ENCODE measurements at places on chromosomes 6 and 20.

DNA sequence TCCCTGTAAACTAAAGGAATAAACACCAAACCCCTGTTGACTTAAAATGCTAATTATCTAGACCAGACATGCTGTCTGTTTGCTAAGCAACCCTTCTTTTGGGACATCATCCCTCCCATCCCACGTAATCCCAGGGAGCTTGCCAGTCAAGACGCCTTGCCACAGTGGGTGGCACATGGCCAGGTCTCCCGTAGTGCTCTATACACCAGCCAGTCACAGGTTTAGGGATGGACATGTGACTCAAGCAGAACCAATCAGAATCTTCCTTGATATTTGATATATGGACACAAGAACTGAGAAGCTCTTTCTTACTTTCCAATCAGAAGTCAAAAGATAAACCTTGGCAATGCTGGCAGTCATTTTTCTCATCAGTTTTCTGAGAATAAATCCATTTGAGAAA lies 60.0 kb downstream of the CNKSR3 start:
- no peak for DNase-seq
- peaks cover 19% of the 10 kb centered on the region for H3K4me1 ChIP-seq
- H3K4me3 ChIP-seq: no peak overlapping the region

DNA sequence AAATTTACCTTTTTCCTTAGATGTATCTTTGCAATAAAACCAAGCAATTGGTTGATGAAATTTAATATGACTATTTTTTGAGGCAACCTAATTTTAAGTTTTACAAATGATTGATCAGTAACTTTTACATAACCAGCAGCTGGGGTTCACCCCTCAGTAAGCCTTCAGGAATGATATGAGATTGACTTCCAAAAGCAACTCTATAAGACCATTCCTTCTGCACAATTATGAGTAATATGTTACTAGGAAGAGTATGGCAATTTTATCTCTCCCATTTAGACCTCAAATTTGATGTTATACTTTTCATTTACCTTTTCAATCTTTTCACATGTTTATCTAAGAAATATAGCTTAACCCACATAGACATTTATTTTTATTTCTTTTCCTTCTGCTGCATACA lies 1546.3 kb downstream of the HACE1 start:
- H3K36me3 ChIP-seq: no peaks in the 10 kb centered on the region
- no peaks in the 10 kb centered on the region for H3K4me1 ChIP-seq

DNA sequence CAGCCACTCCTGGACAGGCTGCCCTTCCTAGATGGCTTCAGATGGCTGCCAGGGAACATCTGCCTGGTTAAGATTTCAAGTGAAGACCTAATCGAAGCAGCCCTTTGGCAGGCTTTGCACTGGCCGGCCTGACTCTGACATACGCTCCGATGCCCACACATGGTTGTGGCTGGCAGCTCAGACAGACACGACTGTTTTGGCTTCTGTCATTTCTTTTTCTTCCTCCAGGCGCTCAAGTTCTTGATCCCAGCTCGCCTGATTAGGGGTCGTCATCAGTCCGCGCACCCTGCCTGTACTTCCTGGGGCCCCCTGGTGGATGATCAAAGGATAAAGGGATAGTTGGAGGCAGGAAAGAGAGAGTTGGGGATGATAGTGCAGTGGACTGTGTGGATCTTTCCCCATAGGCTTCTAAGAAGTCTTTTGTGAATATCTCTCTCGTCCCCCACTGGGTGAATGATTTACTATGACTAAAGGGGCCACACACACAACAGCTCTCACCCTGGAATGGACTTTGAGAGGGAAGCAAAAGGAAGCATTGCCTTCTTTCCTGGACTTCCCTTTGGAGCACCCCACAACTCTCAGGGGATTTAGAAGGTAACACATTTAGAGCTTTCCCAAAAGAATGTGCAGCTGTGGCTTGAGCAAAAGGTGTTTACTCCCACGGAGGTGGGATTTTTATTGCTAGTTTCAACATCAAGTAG lies 21.4 kb upstream of the TRAM2 start:
- no peak overlapping the region for H3K27ac ChIP-seq
- H3K27me3 ChIP-seq: no peaks in the 10 kb centered on the region
- no peaks in the 10 kb centered on the region for H3K4me1 ChIP-seq
- no peaks in the 10 kb centered on the region for H3K36me3 ChIP-seq
- no peak overlapping the region for H3K4me3 ChIP-seq

GRCh38 chr6:168619560-168620314 lies 178.8 kb downstream of the SMOC2 start:
- no peak overlapping the region for H3K27ac ChIP-seq
- no peaks in the 10 kb centered on the region for H3K36me3 ChIP-seq
- DNase-seq: peak; percentile 31
- peaks cover 8% of the 10 kb centered on the region for H3K4me1 ChIP-seq
- H3K27me3 ChIP-seq: peaks cover 3% of the 10 kb centered on the region

DNA sequence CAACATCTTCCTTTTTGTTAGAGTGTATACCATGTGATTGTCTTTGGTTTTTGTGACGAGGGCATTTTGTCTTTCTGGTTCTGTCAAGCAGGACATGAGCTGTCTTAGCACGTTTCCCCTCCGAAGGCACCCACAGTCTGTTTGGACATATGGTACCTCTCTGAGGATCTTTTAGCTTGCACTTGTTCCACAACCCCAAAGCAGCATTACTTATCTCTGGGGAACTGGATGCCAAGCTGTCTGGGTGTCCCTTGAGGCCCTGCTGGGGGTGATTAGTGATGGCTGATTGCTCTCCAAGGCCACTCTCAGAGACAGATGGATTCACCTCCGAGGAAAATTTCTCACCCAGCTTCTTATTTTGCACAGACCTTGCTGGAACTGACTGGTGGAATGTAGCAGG lies 445.0 kb upstream of the CHD6 start:
- no peak for DNase-seq
- peaks cover 7% of the 10 kb centered on the region for H3K27me3 ChIP-seq
- no peak overlapping the region for H3K27ac ChIP-seq
- no peaks in the 10 kb centered on the region for H3K4me1 ChIP-seq

GRCh38 chr6:57013521-57013926 lies 33.0 kb upstream of the KIAA1586 start:
- H3K27ac ChIP-seq: no peak overlapping the region
- no peaks in the 10 kb centered on the region for H3K27me3 ChIP-seq
- no peaks in the 10 kb centered on the region for H3K36me3 ChIP-seq
- H3K4me1 ChIP-seq: no peaks in the 10 kb centered on the region
- DNase-seq: no peak

DNA sequence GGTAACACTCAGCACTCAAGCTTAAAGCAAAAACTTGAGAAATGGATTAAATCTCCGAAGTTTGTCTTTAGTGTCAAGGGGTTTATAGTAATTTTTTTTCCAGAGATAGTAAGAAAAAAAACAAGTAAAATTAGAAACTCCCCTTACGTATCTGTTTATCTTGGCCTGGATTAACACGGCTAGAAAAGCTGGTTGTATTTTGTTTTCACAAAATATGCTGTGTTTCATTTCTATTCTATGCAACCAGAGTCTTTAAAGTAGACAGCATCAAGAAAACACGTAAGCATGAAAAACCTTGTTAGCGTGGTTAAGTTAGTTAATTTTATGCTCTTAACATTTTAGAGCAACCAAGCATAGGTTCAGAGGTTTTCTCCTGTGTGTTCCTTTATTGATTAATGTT lies 21.8 kb upstream of the ERVFRD-1 start:
- no peak for DNase-seq
- H3K27ac ChIP-seq: no peak overlapping the region
- no peak overlapping the region for H3K4me3 ChIP-seq
- no peaks in the 10 kb centered on the region for H3K27me3 ChIP-seq
- peaks cover 17% of the 10 kb centered on the region for H3K36me3 ChIP-seq

DNA sequence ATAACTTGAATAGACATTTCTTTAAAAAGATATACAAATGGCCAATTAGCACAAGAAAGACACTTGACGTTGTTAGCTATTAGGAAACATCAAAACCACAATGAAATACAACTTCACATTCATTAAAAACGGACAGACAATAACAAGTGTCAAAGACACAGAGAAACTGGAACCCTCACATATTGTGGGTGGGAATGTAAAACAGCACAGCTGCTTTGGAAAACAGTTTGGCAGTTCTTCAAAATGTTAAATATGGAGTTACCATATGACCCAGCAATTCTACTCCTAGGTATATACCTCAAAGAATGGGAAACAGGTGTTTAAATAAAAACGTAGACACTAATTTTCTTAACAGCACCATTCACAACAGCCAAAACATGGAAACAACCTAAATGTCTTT lies 100.5 kb upstream of the SLC22A23 start:
- H3K27ac ChIP-seq: no peak overlapping the region
- H3K27me3 ChIP-seq: no peaks in the 10 kb centered on the region
- H3K4me3 ChIP-seq: no peak overlapping the region
- DNase-seq: no peak

DNA sequence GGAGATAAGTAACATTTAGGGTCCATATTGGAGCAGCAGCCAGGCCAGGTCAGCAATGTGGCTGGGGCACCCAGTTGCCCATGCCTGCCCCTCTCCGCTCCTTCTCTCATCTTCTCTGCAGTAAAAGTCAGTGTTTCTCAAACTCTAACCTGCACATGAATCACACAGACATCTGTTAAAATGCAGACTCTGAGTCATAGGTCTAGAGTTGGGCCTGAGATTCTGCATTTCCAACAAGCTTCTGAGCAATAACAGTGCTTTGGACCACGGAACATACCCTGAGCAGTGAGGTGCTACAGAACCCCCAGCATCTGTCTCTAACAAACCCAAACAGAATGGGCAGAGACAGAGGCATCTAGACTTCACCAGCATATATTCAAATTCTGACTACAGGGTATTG lies 10.1 kb downstream of the PHF10 start:
- H3K27ac ChIP-seq: no peak overlapping the region
- H3K27me3 ChIP-seq: no peaks in the 10 kb centered on the region
- no peak for DNase-seq
- peaks cover 19% of the 10 kb centered on the region for H3K36me3 ChIP-seq

GRCh38 chr20:32943490-32944052 lies 60.7 kb downstream of the SUN5 start:
- no peaks in the 10 kb centered on the region for H3K4me1 ChIP-seq
- no peak for DNase-seq
- H3K4me3 ChIP-seq: no peak overlapping the region
- no peak overlapping the region for H3K27ac ChIP-seq
- no peaks in the 10 kb centered on the region for H3K36me3 ChIP-seq

- H3K4me1 ChIP-seq: no peaks in the 10 kb centered on the region
- H3K36me3 ChIP-seq: no peaks in the 10 kb centered on the region
- H3K27ac ChIP-seq: no peak overlapping the region
- peaks cover 4% of the 10 kb centered on the region for H3K27me3 ChIP-seq
Measured at GRCh38 chr6:127092466-127092865, 26.0 kb upstream of the RSPO3 start.

GRCh38 chr20:37431786-37432185 lies 85.8 kb downstream of the SRC start:
- no peak overlapping the region for H3K27ac ChIP-seq
- no peaks in the 10 kb centered on the region for H3K4me1 ChIP-seq
- peaks cover 17% of the 10 kb centered on the region for H3K27me3 ChIP-seq
- no peaks in the 10 kb centered on the region for H3K36me3 ChIP-seq

DNA sequence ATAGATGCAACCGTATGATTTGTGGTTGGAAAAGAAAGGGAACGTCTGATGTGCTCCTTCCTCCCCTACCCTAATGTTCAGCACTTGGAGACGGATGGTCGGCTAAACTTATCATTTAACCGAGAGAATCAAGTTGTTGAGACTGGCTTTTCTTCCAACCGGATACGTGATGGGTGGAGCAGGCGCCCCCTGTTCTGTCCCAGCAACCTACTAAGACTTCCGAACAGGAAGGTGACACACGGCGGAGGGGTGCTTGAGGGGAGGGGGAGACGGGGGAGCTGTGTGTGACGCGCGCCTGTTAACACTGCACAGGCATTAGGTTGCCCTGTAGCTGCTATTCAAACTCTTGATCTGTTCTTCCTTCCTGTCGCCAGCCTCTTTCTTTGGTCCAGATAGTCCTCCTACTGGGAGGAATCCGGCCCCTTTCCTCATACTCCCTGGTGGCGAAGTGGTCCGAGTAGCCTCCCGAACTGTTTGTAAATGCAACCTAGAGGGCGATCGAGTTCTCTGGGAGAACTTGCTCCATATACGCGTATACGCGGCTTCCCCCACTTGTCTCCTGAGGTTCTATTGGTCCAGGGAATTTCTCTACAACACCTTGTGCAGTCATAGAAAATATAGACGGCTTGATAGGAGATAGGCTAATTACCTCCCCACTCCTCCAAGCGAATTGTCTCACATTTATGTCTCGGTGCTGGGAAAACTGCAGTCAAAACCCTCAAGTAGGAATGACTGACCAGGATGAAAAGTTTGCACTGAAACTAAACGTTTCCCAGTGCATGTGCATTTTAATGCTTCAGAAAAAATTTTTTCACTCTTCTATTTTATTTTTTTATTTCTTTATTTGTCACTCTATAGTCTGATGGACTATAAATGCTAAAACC lies 126.0 kb upstream of the SLC2A12 start:
- DNase-seq: peak; percentile 84
- H3K4me1 ChIP-seq: peaks cover 34% of the 10 kb centered on the region
- H3K4me3 ChIP-seq: no peak overlapping the region

DNA sequence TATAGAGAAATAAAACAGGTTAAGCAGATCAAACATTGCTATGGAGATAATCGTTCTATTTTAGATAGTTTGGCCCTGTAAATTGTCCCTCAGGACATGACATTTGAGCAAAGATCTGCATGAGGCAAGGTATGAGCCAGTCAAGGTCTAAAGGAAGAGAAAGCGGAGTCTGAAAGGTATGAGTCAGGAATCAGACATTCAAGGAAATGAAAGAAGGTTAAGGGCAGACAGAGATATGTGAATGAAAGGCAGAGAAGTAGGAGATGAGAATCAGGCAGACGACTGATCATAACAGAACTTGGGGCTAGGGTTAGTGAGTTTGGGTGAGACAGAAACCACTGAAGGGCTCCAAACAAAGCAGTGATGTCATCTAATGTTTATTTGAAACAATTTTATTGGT lies 775.8 kb downstream of the MAFB start:
- no peaks in the 10 kb centered on the region for H3K36me3 ChIP-seq
- H3K27ac ChIP-seq: no peak overlapping the region
- no peak for DNase-seq
- H3K4me1 ChIP-seq: peaks cover 6% of the 10 kb centered on the region
- H3K4me3 ChIP-seq: no peak overlapping the region

All from common myeloid progenitor, CD34-positive (primary cell).